Esophagus muscularis mucosa (tissue), 4 donors: ENCODE measurements at places on chromosomes 13 and 19.

DNA sequence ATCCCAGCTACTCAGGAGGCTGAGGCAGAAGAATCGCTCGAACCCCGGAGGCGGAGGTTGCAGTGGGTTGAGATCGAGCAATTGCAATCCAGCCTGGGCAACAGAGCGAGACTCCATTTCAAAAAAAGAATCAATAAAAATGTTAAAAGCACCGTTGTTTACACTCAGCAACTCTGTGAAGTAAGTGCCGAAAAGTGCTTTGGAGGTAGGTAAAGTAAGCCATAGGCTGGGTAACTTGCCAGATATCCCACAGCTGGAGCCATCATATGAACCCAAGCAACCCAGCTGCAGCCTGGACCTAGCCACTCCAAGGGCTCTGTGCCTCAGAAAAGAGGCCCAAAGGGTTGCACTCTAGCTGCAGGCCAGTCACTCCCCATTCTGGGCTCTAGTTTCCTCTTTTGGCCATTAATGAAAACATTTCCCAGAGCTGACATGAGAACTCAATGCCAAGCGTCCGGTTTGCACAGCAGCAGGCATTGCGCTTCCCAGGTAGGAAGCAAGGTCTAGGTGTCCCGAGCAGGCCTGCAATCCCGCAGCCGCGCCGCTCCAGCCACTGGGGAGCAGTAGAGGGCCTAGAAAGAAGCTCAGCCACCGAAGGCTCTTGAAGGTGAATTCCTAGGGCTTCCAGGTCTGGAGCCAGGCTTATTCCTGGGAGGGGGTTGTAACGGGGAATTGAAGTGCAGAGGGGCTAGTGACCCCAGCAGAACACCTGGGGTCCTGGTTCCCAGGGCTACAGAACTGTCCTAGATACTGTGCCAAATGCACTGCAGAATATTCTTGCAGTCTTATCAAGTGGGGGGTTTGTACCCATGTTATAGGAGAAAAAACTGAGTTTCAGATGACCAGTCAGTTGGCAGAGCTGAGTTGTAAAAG lies 4.1 kb upstream of the CD79A start:
- peaks cover 46% of the 10 kb centered on the region for H3K36me3 ChIP-seq
- no peaks in the 10 kb centered on the region for H3K27me3 ChIP-seq
- H3K27ac ChIP-seq, result no peak overlapping the region
- H3K4me1 ChIP-seq, result peaks cover 6% of the 10 kb centered on the region
- no peak overlapping the region for H3K4me3 ChIP-seq

GRCh38 chr19:15194938-15195337 lies 5.9 kb downstream of the NOTCH3 start:
- DNase-seq, result no peak
- H3K4me1 ChIP-seq, result peaks cover 6% of the 10 kb centered on the region
- H3K27ac ChIP-seq, result peak overlapping the region; percentile 36
- H3K36me3 ChIP-seq, result peaks cover 9% of the 10 kb centered on the region

- no peaks in the 10 kb centered on the region for H3K4me1 ChIP-seq
- H3K27me3 ChIP-seq, result no peaks in the 10 kb centered on the region
- no peak overlapping the region for H3K4me3 ChIP-seq
- DNase-seq, result no peak
- no peak overlapping the region for H3K27ac ChIP-seq
- H3K36me3 ChIP-seq, result no peaks in the 10 kb centered on the region
Observed at GRCh38 chr19:3234800-3235199, 10.3 kb downstream of the CELF5 start.

DNA sequence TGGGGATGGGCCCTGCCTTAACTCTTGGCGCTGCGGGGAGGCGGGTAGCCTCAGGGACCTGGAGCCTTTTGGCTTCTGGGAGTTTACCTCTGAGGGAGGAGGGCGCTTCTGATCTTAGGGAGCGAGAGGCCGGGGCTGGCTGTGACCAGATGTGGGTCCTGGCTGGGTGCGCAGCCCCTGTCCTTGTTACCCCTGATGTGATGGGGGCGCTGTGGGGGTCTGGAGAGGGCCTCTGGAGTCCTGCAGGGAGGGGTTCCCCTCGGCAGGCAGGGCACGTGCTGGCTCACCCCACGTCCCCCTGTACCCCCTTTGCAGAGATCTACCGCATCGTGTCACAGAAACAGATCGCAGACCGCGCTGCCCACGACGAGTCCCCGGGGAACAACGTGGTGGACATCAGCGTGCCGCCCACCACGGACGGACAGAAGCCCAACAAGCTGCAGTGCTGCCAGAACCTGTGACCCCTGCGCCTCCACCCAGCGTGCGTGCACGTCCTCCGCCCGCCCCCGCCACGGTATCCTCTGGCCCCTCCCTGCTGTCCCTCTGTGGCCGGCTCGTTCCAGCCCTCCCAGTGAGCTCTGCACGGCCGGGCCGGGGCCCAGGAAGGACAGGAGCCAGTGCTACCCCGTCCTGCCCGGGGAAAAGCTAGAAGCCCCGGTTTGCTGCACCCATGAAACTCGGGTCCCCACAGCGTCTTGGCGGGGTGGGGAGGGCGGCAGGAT lies 9.8 kb upstream of the MARCHF2 start:
- DNase-seq, result no peak
- no peak overlapping the region for H3K27ac ChIP-seq

- no peak overlapping the region for H3K4me3 ChIP-seq
- H3K4me1 ChIP-seq, result peaks cover 16% of the 10 kb centered on the region
- DNase-seq, result no peak
- no peaks in the 10 kb centered on the region for H3K36me3 ChIP-seq
- no peak overlapping the region for H3K27ac ChIP-seq
- no peaks in the 10 kb centered on the region for H3K27me3 ChIP-seq
Observed at GRCh38 chr13:76715621-76716020, 170.6 kb downstream of the KCTD12 start.

DNA sequence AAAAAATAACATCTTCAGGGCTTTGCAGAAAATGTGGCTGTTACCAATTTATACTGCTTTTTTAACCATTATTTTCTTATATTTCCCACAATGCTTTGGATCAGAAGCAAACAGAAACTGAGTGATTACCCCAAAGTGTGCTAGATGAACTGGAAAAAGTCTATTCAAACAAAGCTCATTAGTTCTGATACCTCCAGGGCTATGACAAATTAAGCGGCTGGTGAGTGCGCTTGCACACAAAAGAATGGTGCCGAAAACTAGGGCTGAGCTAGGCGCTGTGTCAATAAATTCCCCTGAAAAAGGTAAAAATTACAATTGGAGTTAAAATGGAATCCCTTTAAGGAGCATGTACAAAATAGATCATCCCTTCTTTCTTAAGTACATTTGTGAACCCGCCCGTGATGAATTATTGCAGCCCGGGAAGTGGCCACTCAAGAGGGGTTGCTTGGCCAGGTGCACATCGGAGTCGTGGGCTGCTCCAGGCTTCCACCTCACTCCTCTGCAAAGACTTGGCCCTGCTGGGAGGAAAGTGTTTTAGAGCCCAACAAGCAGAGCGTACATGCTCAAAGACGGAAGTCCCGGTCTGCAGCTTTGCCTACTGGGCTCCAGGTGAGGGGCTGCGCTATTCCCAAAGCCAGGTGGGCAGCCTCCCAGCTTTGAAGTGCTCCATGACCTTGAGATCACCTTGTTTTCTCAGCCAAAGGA lies 164.0 kb upstream of the ZNF507 start:
- H3K36me3 ChIP-seq, result no peaks in the 10 kb centered on the region
- no peaks in the 10 kb centered on the region for H3K4me1 ChIP-seq
- H3K27ac ChIP-seq, result no peak overlapping the region
- H3K27me3 ChIP-seq, result no peaks in the 10 kb centered on the region
- no peak overlapping the region for H3K4me3 ChIP-seq

- no peaks in the 10 kb centered on the region for H3K36me3 ChIP-seq
- H3K4me1 ChIP-seq, result no peaks in the 10 kb centered on the region
- H3K27ac ChIP-seq, result no peak overlapping the region
- H3K27me3 ChIP-seq, result no peaks in the 10 kb centered on the region
- H3K4me3 ChIP-seq, result no peak overlapping the region
- no peak for DNase-seq
Observed at GRCh38 chr13:92403606-92404005, 823.0 kb upstream of the GPC6 start.

- H3K27me3 ChIP-seq, result no peaks in the 10 kb centered on the region
- no peaks in the 10 kb centered on the region for H3K4me1 ChIP-seq
- no peaks in the 10 kb centered on the region for H3K36me3 ChIP-seq
- no peak overlapping the region for H3K27ac ChIP-seq
Observed at GRCh38 chr19:32469795-32470194, 64.2 kb downstream of the DPY19L3 start.

DNA sequence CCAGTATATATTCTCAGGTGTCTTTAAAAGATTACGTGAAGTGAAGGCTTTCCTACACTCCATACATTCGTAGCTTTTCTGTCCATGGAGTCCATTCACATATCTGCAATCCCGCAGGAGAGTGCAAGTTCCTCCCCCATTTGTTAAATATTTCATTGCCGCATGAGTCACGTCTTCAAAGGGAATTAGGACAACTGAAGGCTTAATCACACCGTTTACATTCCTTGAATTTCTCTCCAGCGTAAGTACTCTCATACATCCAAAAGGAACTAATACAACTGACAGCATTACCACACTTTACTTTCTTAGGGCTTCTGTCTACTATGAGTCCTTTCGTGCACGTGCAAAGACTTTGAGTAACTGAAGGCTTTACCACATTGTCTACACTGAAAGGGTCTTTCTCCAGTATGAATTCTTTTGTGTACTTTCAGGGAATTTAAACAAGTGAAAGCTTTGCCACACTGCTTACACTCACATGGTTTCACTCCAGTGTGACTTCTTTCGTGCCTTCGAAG lies 29.0 kb upstream of the ZNF564 start:
- H3K4me1 ChIP-seq, result no peaks in the 10 kb centered on the region
- peaks cover 32% of the 10 kb centered on the region for H3K36me3 ChIP-seq
- DNase-seq, result no peak
- H3K27me3 ChIP-seq, result no peaks in the 10 kb centered on the region
- H3K27ac ChIP-seq, result peak overlapping the region; percentile 69

DNA sequence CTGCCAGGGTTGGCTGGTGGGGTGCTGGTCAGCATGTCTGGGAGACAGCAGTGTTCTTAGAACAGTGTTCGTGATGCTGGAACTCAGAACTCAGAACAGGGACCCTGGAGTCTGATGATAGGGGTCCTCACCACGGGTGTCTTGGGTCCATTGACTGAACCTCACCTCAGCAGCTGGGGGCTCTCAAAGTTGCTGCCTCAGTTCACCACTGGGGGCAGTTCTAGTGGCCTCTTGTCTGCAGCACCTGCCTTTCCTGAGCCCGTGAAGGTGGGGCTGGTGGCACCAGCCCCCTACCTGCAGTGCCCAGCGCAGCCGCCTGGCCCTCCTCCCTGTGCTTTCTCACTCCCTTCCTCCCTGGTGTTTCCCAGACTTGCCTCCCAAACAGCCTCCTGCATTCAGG lies 28.5 kb downstream of the SAFB start:
- no peaks in the 10 kb centered on the region for H3K27me3 ChIP-seq
- no peak for DNase-seq
- no peaks in the 10 kb centered on the region for H3K4me1 ChIP-seq
- H3K4me3 ChIP-seq, result no peak overlapping the region

DNA sequence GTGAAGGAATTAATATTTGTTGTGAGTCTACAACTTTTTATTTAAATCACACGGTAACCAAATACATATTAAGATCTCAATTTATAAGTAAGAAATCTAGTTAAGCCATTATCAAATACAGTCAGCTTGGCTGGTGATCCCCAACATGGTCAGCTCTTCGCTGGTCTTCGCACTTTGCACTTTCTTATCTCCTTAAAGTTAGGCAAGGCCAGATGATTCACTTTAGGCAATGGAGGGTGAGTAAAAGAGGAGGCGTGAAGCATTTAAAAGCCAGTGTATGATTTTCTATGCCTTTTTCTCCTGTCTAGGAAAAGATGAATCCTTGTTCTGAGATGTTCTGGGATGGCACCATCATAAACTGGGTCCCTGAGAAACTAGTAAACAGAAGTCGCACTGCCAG lies 793.7 kb upstream of the ARGLU1 start:
- H3K27me3 ChIP-seq, result no peaks in the 10 kb centered on the region
- no peak overlapping the region for H3K27ac ChIP-seq
- H3K4me3 ChIP-seq, result no peak overlapping the region
- no peaks in the 10 kb centered on the region for H3K4me1 ChIP-seq
- DNase-seq, result no peak

DNA sequence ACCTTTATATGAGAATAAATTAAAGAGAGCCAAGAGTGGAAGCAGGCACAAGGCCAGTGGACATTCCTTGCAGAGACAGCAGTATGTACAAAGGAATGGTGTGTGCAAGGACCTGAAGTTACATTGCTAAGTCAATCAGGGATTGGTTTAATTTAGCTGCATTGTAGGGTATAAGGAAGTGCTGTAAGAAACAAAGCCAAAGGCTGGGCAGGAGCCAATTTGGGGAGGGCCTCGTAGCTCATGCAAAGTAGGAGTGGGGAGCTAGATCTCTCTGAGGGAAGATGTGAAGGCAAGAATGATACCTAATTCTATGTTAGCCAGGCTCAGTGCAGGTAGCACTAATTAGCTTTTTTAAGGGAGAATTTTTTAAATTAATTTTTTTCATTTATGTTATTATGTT lies 76.7 kb downstream of the SLAIN1 start:
- H3K4me3 ChIP-seq, result no peak overlapping the region
- no peaks in the 10 kb centered on the region for H3K27me3 ChIP-seq
- no peaks in the 10 kb centered on the region for H3K4me1 ChIP-seq
- no peak overlapping the region for H3K27ac ChIP-seq

- no peak for DNase-seq
- H3K27me3 ChIP-seq, result no peaks in the 10 kb centered on the region
- no peak overlapping the region for H3K27ac ChIP-seq
- H3K36me3 ChIP-seq, result no peaks in the 10 kb centered on the region
- H3K4me1 ChIP-seq, result no peaks in the 10 kb centered on the region
- no peak overlapping the region for H3K4me3 ChIP-seq
Observed at GRCh38 chr19:41698746-41699230, 9.6 kb upstream of the CEACAM5 start.

DNA sequence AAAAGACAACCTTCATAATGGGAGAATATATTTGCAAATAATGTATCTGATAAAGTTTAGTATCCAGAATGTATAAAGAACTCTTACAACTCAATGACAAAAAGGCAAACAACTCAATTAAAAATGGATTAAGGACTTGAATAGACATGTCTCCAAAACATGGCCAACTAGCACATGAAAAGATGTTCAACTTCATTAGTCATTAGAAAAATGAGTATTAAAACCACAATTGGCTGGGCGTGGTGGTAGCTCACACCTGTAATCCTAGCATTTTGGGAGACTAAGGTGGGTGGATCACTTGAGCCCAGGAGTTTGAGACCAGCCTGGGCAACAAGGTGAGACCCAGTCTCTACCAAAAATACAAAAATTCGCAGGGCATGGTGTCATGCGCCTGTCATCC lies 18.8 kb upstream of the ZMYM5 start:
- no peaks in the 10 kb centered on the region for H3K4me1 ChIP-seq
- no peak overlapping the region for H3K27ac ChIP-seq
- H3K4me3 ChIP-seq, result no peak overlapping the region
- no peaks in the 10 kb centered on the region for H3K36me3 ChIP-seq
- H3K27me3 ChIP-seq, result no peaks in the 10 kb centered on the region

DNA sequence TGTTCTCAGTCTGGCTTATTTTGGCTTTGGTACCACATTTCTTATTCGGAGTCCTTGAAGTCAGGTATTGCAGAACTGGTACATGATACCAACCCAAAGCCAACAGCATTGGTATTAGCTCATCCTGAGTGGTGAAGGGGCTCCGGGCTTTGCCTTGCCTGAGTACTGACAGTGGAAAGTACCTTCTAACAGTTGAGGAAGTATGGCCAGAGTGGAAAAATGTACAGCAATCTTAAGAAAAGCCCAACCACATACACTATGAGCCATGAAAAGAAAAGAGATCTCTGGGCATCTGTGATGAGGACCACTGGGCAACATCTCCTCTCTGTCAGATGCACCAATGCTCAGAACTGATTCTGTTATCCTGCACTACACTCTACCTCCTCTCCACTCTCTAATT lies 8.3 kb downstream of the LCP1 start:
- no peaks in the 10 kb centered on the region for H3K4me1 ChIP-seq
- no peak overlapping the region for H3K27ac ChIP-seq
- peaks cover 14% of the 10 kb centered on the region for H3K27me3 ChIP-seq
- DNase-seq, result no peak
